ENCODE measurements at places on chromosomes 11 and 22.

GRCh38 chr11:67627441-67627811 is 2.3 kb downstream of the NUDT8 start:
- DNase-seq: no peak

DNA sequence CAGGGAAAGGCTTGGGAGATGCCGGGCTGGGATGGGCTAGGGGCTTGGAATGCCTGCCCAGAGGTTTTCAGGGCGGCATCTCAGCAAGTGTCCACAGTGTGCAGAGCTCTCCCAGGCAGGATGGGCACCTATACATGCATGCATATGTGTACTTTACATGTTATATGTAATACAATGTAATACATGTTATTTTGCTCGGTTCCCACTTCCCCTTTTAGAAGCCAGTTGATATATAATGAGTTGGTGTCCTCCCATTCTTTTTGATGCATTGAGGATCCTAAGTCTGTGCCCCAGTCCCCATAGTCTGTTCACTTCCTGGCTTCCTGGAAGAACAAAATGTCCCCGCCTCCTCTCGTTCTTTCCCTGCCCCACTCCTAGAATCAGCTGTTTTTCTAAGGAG is 20.1 kb upstream of the EIF3D start:
- DNase-seq: no peak

DNA sequence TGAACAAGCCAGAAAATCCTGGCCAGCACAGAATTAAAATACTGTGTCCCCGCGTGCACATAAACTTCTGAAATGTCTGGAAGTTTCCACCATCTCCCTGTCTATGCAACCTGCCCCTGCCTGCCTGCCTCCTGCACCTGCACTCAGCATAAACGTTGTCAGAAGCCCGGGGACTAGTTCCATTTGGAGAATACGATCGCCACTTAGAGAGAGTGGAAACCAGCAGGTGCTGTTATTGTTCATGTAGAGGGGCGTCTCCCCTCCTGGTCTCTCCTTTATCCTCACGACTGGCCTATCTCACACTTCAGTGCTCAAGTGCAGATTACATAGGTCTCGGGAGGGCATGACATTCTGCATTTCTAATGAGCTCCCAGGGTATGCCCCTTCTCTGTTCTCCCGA is 35.6 kb downstream of the MPPED1 start:
- DNase-seq: no peak

GRCh38 chr11:110734790-110735189 is 22.6 kb upstream of the ARHGAP20 start:
- DNase-seq: no peak

DNA sequence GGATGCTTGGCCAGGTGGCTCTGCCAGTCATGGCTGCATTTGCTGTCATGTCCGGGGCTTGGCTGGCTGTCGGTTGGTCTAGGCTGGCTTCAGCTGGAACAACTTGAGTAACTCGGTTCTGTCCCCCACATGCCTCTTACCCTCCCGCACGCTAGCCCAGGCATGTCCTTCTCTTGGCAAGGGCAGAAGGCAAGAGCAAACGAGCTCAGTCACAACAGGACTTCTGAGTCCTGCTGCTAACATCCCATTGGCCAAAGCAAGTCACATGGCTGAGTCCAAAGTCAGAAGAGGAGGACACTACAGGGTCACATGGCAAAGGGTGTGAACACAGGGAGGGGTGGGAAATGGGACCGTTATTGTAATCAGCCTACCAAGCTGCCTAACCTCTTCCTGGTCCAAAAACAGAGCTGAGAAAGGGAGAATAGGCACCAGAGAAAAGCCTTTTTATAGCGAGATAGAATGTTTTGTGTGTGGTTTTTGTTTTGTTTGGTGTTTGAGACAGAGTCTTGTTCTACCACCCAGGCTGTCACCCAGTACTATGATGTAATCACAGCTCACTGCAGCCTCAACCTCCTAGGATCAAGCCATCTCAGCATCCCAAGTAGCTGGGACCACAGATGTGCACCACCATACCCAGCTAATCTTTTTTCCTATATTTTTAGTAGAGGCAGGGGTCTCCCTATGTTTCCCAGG is 81.9 kb downstream of the MN1 start:
- DNase-seq: no peak

- DNase-seq: no peak
Observed at GRCh38 chr11:69534166-69534530, 52.7 kb downstream of the LINC01488 start.

- no peak for DNase-seq
Observed at GRCh38 chr22:33850724-33851123, 69.6 kb downstream of the LARGE1 start.

DNA sequence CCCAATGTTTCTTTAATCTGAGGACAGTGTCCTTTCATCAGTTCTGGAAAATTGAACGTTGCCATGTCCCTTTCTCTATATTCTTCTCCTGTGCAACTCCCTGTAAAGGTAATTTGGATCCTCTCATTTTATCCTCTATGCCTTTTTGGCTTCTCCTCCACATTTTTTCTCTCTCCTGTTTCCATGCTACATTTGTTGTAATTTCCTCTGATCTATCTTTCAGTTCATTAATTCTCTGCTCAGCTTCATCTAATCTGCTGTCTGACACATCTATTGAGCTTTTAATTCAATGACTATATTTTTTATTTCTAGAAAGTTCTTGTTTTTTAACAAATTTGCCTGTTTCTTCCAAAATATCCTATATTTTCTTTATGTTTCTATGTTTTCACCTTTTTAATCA is 59.3 kb downstream of the RPUSD4 start:
- DNase-seq: no peak

DNA sequence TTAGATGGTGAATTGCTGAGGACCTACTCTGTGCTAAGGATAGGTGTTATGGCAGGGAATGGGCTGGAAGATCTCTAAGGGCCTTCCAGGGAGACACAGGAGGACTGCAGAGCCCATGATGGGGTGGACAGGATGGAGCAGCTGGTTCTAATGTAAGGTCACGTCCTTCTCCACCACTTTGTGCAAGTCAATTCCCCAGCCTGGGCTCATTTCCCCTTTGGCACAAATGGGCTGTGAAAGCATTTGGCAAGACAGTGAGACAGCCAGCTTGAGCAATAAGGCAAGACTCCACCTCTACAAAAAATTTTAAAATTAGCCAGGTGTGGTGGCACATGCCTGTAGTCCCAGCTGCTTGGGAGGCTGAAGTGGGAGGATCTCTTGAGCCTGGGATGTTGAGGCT is 81.4 kb upstream of the THY1 start:
- DNase-seq: no peak

- no peak for DNase-seq
Observed at GRCh38 chr22:17999851-18000250, 24.5 kb downstream of the MICAL3 start.

DNA sequence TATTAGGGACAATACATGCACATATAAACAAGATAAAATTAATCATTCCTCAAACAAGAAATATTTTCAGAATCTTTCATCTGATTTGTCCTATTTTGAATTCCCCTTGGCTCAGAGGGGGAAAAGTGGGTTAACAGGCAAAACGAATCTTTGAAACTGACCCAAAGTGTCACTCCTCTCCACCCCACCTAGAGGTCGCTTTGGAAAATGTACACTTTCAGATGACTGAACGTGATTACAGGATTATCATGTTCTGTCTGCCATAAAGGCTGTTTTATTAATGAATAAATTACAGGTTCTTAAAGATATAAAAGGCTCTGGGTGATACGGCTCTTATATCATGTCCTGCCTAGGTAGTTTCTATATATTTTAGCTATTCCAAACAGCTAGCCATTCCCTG is 1735.0 kb downstream of the LRRC4C start:
- no peak for DNase-seq

DNA sequence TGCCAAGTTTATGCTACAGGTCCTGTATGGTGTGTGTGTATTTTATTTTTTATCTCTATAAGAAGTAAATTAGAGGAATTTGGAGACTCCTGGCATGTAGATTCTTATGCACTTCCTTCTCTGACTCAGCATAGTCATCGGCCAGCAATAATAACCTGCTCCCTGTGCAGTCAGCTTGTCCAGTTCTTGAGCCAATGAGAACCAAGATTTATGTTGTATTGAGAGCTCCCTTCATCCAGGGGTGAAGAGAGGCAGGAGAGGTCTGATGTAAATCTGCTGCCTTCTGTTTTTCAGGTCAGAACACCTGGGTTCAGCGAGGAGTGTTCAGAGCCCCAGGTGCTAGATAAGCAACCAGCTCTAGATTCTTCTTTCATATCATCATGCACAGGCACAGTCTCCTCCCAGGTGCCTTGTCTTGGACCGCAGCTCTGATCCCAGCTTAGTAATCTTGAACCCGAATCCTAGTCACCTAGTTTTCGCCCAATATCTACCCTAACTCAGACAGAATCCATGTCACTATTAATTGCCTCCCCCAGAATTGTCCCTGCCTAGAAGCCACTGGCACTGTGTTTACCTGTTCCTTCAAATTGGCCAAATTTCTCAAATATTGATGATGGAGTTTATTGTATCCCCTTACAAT is 328.2 kb upstream of the NCAM1 start:
- no peak for DNase-seq

DNA sequence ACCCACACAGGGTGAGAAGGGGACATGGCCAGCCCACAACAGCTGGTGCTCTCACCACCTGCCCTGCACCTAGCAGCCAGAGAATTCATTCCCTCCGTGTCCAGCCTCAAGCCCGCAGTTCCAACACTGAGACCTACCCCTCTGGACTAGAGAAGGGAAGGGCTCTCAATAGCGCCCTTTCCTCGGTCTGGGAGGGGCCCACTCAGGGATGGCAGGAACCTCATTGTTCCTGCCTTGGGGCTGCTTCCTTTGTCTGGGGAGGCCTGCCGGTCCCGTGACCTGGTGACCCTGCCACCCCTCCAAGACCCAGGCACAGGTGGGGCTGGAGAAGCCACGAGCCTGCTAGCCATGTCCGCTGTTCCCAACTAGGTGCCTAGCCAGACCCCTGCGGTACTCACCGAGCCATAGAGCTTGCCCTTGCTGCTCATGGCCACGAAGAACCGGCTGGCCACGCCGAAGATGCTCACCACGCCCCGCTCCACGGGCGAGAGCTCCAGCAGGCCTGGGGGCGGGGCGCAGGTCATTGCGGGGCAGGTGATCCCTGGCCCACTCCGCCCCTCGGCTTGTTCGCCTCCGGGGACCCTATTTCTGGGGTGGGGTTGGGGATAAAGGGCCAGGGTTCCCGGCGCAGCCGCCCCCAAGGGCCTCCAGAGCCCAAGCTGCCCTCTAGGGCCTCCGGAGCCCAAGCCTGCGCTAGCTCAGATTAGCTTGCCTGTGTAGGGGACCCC is 1.4 kb downstream of the FGF4 start:
- DNase-seq: no peak

DNA sequence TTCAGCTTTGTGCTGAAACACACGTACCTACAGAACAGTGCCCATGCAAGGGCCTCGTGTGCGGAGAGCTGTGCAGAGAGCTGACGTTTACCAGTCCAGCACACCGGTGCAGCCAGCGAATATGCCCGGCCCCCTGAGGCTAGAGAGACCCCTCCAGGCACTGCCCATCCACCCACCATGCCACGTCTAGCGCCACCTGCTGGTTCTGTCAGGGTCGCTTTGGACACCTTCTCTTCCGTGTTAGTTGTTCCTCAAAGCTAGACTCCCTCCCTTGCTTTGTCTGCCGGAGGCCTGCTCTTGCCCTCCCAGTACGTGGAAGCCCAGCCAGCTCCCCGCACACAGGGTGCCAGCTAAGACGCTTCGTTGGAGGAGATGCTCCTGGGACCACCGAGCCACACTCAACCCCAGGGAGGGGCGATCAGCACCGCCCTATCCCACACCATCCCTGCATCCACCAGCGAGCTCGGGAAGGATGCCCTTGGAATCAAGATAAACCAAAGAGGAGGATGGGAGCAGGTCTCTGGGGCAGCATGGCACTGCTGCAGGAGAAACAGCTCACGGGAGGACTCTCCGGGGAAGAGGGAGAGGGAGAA is 43.4 kb downstream of the CPT1A start:
- no peak for DNase-seq

DNA sequence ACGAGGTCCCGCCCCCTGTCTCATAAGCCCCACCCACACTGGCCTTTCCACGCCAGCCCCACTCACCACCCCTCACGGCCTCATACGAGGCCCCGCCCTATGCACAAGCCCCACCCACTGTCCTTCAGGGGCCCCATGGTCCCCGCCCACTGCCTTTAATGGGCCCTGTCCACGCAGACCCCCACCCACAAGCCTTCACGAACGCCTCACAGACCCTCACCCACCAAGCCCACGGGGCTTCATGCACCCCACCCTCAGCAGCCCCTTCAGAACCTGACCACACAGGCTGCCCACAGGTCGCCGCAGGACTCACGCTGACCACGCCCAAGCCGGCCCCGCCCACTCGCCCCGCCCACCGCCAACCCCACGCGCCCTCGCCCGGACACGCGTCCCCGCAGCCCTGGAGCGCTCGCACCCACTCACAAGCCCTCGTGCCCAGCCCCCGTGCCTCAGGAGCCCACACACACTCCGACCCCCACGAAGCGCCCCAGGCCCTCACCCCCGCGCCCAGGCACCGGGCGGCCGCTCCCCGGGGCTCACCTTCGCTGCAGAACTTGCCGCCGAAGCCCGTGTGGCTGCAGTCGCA is 10.5 kb downstream of the NRXN2 start:
- no peak for DNase-seq

DNA sequence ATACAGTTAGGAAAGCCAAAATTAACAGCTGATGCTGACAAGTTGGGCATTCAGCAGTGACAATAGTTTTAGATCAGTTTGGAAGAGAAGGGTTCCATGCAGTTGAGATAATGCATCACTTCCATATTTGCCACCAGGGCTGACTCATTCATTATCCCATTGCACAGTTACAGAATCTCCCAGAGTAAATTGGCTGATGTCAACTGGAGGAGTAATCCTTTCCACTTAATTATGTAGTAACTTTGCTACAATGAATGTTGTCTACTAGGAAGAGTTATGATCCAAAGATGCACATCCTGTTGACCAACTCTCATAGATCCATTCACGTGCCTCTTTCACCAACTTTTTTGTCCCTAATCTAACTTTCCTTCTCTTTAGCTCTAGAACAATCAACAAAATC is 123.3 kb upstream of the LUZP2 start:
- no peak for DNase-seq

- no peak for DNase-seq
Observed at GRCh38 chr11:63917692-63918506, 935 bp upstream of the RCOR2 start.

- DNase-seq: no peak
Observed at GRCh38 chr11:48064306-48064705, 83.9 kb downstream of the PTPRJ start.

- no peak for DNase-seq
Observed at GRCh38 chr11:102252339-102252891, 64.9 kb upstream of the BIRC3 start.

- no peak for DNase-seq
Observed at GRCh38 chr11:69199583-69200315, 44.0 kb downstream of the SMIM38 start.

DNA sequence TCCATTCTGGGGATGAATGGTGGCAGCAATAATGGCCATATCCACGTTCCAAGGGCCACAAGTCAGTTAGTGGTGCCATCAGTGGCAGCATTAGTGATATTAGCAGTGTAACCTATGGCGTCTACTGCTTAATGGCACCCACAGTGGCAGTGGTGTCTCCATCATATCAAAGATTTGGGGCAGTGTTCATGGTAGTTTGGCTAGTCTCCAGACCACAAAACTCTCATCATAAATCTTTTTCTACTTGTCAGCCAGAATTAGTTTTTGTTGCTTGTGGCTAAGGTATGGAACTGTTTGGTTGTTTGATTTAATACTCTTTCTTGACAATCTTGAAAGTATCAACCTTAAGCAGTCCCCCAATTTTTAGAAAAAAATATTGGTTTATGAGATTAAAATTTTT is 45.1 kb upstream of the DEUP1 start:
- DNase-seq: no peak

Measured in stimulated activated CD4-positive, alpha-beta T cell treated with anti-CD3 and anti-CD28 coated beads, Interleukin-4, amount 100 ng/mL, for 4 hours (primary cell).